Bronchial smooth muscle cell (primary cell): ENCODE measurements at places on chromosomes 2 and 18. TPM values are rescaled to one million over a fixed set of nuclear protein-coding genes. Genes with fewer than 3 reads are reported as not detected.

ALKAL2 gene
- not detected in 2 replicates for total RNA-seq

IFIH1 gene
- 3.2 and 4.6 TPM in 2 replicates for total RNA-seq

ASXL3 gene
- under 0.01 and 0.69 TPM in 2 replicates for total RNA-seq

VAMP5 gene
- 32.5 and 62.6 TPM in 2 replicates for total RNA-seq

FSHR gene
- total RNA-seq = under 0.01 TPM in 1 of 2 replicates, not detected in the other

ERLEC1 gene
- total RNA-seq = 43.7 and 81.6 TPM in 2 replicates

VPS4B gene
- 29.9 and 41.8 TPM in 2 replicates for total RNA-seq

CHRNA1 gene
- total RNA-seq = not detected in 2 replicates

GAL3ST2 gene
- total RNA-seq = 0.09 and 0.16 TPM in 2 replicates

ITGB6 gene
- total RNA-seq = 0.09 TPM in 1 of 2 replicates, not detected in the other

INHBB gene
- not detected in 2 replicates for total RNA-seq

ARHGAP28 gene
- 0.32 and 5.0 TPM in 2 replicates for total RNA-seq
